ENCODE measurements at places on chromosomes 4 and X. TPM values are rescaled to one million over a fixed set of nuclear protein-coding genes. Genes with fewer than 3 reads are reported as not detected.

Gene TMSB15A
- 17.0 TPM for total RNA-seq

Gene RBM47
- total RNA-seq, result 22.2 TPM

Gene SPARCL1
- 0.96 TPM for total RNA-seq

Gene TMEM255A
- total RNA-seq, result not detected

Gene NLGN4X
- 0.05 TPM for total RNA-seq

Gene TRIM75
- not detected for total RNA-seq

DNA sequence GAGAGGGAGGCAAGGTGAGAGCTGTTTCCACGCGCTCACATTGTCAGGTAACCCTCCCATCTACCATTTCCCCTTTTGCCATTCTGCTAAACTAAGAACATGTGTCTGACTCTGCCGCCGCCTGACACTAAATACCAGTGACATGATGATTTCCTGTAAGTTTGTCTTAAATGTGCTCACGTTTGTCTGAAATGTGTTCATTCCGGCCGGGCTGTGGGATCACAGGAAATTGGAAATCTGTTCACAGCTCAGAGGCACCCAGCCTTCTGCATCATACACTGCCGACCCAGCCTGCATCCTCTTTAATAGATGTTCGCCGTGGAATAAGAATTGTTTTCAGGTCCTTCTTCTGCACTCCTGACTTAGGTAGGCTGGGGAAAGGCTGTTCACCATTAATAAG is 336.2 kb upstream of the PPARGC1A start:
- DNase-seq, result no peak
- H3K4me1 ChIP-seq, result no peaks in the 10 kb centered on the region
- H3K27me3 ChIP-seq, result no peaks in the 10 kb centered on the region
- no peak overlapping the region for H3K4me3 ChIP-seq

GRCh38 chr4:110518889-110519490 is 43.0 kb downstream of the ENPEP start:
- no peak overlapping the region for H3K27ac ChIP-seq
- peaks cover 9% of the 10 kb centered on the region for H3K4me1 ChIP-seq
- no peak overlapping the region for H3K4me3 ChIP-seq
- DNase-seq, result no peak
- H3K27me3 ChIP-seq, result no peaks in the 10 kb centered on the region
- H3K36me3 ChIP-seq, result no peaks in the 10 kb centered on the region

GRCh38 chrX:150515801-150516200 is 52.6 kb upstream of the MTM1 start:
- H3K4me1 ChIP-seq, result no peaks in the 10 kb centered on the region
- H3K27me3 ChIP-seq, result no peaks in the 10 kb centered on the region
- no peak overlapping the region for H3K27ac ChIP-seq
- DNase-seq, result no peak

DNA sequence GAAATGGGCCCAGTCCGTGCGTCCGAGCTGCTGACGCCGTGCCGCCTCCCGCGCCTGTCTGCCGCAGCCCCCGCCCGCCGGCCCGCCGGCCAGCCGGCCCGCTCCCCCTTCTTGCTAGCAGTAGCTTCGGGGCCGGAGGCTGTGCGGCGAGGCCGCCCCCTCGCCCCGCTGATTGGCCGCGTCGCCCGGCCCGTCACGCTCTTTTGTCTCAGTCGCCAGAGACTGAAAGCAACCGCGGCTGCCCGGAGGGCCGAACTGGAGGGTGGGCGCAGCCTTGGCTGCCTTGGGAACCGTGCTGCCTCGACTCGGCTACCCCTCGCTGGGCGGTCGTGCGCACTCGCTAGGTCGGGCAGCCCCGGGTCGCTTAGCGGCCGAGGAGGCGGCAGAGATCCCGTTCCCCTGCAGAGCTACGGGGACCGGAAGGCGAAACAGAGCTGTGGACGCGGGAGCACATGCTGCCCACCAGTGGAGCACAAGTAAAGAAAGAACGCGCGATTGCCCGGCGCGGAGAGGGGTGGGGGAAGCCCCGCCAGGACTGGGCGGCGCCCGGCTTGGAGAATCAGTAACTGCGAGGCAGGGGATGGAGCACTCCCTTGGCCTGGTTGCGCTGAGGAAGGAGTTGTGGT is at the start of gene ZCCHC18:
Gene ZCCHC18, plus strand, starts transcription at position 198 of the 626 bp plus-strand sequence. CDS start 1,589 bp downstream, outside the sequence.
- no peaks in the 10 kb centered on the region for H3K36me3 ChIP-seq
- H3K27me3 ChIP-seq, result peaks cover 3% of the 10 kb centered on the region
- no peak within 1 kb of the TSS for H3K27ac ChIP-seq
- no peak within 1 kb of the TSS for H3K4me3 ChIP-seq
- no peak for DNase-seq

DNA sequence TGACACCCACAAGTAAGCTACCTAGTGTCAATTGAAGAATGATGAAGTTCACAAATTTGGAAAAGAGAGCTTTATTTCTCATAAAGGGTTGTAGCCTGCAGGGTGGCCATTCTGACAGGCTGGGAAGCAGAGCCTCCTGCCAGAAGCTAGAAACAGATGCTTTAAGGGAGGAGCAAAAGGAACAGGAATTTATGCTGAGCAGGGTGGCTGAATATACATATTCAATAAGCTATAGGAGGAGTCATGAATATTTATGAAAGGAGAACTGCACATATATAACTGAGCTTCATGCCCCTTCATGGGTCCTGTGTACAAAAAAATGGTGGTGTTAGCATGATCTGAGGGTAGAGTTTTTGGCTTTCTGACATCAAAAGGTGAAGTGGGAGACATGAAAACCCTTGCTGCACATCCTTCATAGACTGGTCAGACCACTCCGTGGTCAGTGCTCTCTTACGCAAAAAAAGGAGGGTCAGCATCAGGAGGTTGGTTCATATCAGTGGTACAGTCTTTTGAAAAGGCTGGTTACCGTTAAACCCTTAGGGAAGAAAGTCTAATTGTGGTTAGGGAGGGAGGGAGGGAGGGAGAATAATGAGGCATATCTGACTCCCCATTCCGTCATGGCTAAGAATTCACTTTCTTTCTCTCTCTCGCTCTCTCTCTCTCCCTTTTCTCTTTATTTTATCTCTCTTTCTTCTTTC is 121.4 kb downstream of the LUZP4 start:
- no peaks in the 10 kb centered on the region for H3K27me3 ChIP-seq
- no peak overlapping the region for H3K27ac ChIP-seq
- no peaks in the 10 kb centered on the region for H3K36me3 ChIP-seq
- no peak for DNase-seq
- no peak overlapping the region for H3K4me3 ChIP-seq
- no peaks in the 10 kb centered on the region for H3K4me1 ChIP-seq

GRCh38 chr4:141046255-141046654 is 87.0 kb downstream of the RNF150 start:
- H3K36me3 ChIP-seq, result no peaks in the 10 kb centered on the region
- no peak for DNase-seq
- H3K4me1 ChIP-seq, result no peaks in the 10 kb centered on the region
- no peak overlapping the region for H3K4me3 ChIP-seq

DNA sequence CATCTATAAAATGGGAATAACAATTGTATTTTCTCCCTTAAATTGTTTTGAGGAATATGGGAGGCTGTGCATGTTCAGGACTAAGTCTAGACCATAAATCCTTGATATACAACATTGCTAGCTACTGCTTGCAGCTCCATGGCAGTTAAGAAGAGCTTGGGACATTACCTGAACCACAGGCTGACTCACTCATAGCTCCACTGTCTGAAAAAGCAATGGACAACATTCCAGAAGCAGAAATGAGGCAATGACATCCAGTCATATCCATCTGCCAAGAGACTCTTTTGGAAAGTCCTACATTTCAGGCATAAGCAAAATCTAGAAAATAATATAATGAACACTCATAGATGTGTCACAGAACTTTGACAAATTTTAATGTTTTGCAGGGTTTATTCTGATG is 167.3 kb upstream of the LEF1 start:
- no peak for DNase-seq
- H3K4me3 ChIP-seq, result no peak overlapping the region
- no peaks in the 10 kb centered on the region for H3K4me1 ChIP-seq
- no peaks in the 10 kb centered on the region for H3K36me3 ChIP-seq
- no peak overlapping the region for H3K27ac ChIP-seq
- H3K27me3 ChIP-seq, result peaks cover 28% of the 10 kb centered on the region

- no peak overlapping the region for H3K4me3 ChIP-seq
- no peaks in the 10 kb centered on the region for H3K27me3 ChIP-seq
- DNase-seq, result no peak
- no peak overlapping the region for H3K27ac ChIP-seq
- H3K4me1 ChIP-seq, result no peaks in the 10 kb centered on the region
These were observed 179.0 kb downstream of the ADGRA3 start for GRCh38 chr4:22336822-22337221.
